ENCODE measurements at places on chromosomes 7 and 10. TPM values are rescaled to one million over a fixed set of nuclear protein-coding genes. Genes with fewer than 3 reads are reported as not detected.

DRGX gene
- not detected for total RNA-seq

AKR1C8 gene
- total RNA-seq: not detected

PON1 gene
- total RNA-seq: 1.00 TPM

SLC29A3 gene
- total RNA-seq: 3.4 TPM

CYP3A7 gene
- total RNA-seq: not detected

HOXA11 gene
- not detected for total RNA-seq

NKX1-2 gene
- total RNA-seq: 0.07 TPM

VENTX gene
- not detected for total RNA-seq

RHOBTB1 gene
- 46.5 TPM for total RNA-seq

PRRT4 gene
- 0.62 TPM for total RNA-seq

TMEM120A gene
- total RNA-seq: 32.3 TPM

SYNPO2L gene
- 1.2 TPM for total RNA-seq

GPR85 gene
- total RNA-seq: 1.3 TPM

NXPH1 gene
- total RNA-seq: not detected

USP54 gene
- total RNA-seq: 85.9 TPM

CPEB3 gene
- total RNA-seq: 1.2 TPM

RPP38 gene
- total RNA-seq: 17.6 TPM

UCMA gene
- total RNA-seq: not detected

EXOSC1 gene
- 38.6 TPM for total RNA-seq

PCGF6 gene
- 10.3 TPM for total RNA-seq

IFIT3 gene
- 193 TPM for total RNA-seq

RNF32 gene
- total RNA-seq: 2.7 TPM

ABCF2 gene
- total RNA-seq: 53.2 TPM

GRK5 gene
- 6.8 TPM for total RNA-seq

PRPS1L1 gene
- not detected for total RNA-seq

PDE1C gene
- 14.9 TPM for total RNA-seq

ATOH7 gene
- 0.19 TPM for total RNA-seq

VPS37D gene
- total RNA-seq: 3.6 TPM

HMX2 gene
- total RNA-seq: not detected

NKX2-3 gene
- not detected for total RNA-seq

PRSS37 gene
- not detected for total RNA-seq

STRIP2 gene
- total RNA-seq: 1.3 TPM

LRRTM3 gene
- 0.09 TPM for total RNA-seq

GLRX3 gene
- 116 TPM for total RNA-seq

CPA2 gene
- total RNA-seq: not detected

All from astrocyte (in vitro differentiated cells and primary cell).